ENCODE measurements at places on chromosomes 2 and 18.

DNA sequence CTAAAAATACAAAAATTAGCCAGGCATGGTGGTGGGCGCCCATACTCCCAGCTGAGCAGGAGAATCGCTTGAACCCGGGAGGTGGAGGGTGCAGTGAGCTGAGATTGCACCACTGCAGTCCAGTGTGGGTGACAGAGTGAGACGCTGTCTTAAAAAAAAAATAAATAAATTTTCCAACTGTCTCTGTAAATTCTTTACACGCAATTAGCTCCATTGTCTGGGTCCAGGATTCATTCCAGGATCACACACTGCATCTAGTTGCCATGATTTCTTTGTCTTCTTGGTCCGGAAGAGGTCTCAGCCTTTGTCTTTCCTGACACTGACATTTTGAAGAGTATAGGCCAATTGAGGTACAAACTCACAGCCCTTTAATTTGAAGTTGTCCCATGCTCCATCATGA, 167.6 kb upstream of the NYAP2 start:
- DNase-seq = no peak

DNA sequence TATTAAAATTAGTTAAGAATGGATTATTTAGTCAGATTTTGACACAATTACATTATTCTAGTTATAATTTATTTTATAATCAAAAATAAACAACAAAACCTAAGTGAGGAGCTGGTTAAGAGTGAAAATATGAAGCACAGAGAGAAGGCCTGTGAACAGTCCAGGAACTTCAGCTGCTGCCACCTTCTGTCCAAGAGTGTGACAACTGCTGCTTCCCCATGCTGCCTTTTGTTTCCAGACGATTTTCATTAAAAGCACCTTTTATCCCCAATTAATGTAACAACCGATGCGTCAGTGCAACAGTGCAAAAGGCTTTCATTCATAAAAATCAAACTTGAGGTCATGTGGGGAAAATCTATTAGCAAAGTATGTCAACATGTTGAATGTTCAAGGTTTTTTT, 363.6 kb downstream of the CTNNA2 start:
- DNase-seq = peak; percentile 22

- DNase-seq = no peak
Observed at GRCh38 chr2:45255563-45255962, 246.3 kb upstream of the SIX2 start.

DNA sequence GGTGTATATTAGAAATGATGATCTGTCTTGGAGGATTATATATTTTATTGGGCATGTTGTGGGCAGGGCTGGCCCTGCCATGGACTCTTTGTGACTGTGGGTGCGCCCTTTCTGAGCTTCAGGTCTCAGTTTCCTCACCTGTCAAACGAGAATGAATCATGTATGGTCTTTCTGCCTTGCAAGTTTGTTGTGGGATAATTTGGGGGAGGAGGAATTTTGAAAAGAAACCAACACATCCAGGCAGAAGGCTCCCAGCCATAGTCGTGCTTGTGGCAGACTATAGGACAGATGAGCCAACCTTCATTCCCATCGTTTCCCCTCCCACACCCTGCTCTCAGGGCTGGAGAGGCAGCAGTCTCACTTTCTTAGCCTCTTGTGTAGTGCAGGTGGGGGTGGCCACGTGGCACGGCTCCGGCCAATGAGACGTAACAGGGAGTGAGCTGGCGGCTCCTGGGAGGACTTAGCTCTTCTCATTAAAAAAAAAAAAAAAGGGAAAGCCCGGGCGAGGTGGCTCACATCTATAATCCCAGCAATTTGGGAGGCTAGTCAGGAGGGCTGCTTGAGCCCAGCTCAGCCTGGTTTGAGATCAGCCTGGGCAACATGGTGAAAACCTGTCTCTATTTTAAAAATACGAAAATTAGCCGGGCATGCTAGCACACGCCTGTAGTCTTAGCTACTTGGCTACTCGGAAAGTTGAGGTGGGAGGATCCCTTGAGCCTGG, 63.1 kb downstream of the RHOB start:
- DNase-seq = peak; percentile 26

DNA sequence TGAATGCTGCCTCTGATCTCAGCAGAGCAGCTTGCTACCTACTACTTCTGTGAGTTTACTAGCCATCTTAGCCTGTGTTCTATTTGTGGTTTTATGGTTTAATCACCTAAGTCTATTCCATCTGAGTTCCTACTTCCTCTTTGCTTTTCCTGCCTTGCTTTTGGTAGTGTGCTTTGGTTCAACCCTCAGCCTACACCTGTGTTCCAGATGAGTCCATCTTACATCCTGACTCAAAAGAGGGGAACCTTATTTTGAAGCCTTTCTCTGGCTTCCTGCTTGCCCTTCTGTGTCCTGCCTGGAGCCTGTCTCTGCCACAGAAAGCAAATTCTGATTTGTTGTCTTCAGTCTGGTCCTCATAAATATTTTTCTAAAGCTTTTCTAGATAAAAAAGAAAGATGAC, 530.3 kb upstream of the MEX3C start:
- no peak for DNase-seq

GRCh38 chr2:211479536-211480150, 923.2 kb downstream of the CPS1 start:
- no peak for DNase-seq

GRCh38 chr18:61991201-61991600, 98.4 kb upstream of the RNF152 start:
- DNase-seq = no peak

- no peak for DNase-seq
Observed at GRCh38 chr2:172251231-172251630, 148.5 kb upstream of the DLX2 start.

- DNase-seq = no peak
Observed at GRCh38 chr2:39604866-39605265, 60.9 kb upstream of the TMEM178A start.

DNA sequence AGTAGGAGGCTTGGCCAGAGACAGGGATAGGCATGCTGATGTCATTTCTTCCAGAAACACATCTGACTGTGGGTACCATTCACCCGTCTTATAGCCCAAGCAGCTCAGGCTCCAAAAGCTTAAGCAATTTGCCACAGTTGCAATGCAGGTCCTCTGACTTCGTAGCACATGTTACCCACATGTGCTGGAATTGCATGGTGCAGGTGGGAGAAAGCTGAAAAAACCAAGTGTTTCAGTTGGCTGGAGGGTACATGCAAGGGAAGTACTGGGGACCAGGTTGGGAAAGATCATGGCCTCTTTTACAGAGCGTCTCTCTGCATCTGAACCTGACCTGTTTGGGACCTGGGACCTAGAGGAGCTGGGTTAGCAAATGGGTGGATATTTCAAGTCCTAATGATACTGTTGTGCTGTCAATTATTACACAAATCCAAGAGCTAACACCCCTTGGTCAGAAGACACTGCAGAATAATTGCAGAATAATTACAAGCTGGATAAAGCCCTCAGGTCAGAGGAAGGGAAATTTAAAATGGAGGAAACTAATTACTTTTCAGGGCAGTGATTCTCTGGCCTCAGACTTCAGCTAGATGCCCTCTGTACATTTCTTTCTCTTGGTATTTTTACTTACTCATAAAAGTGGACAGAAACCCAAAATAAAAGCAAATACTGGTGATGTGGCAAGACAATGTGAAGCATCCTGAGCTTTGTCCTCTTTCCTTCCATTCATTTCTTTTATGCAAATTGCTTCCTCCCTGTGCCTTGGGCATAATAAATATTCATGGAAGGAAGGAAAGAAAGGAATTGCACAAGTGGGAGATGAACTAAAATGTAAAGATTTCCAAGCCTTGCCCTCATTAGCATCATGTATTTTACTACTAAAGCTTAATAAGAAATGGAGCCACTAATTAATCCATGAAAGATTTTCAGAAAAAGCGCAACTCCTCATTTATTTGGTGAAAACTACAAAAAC, 45.6 kb upstream of the TTC39C start:
- DNase-seq = no peak

GRCh38 chr2:14301331-14301730, 331.2 kb upstream of the LRATD1 start:
- DNase-seq = no peak

DNA sequence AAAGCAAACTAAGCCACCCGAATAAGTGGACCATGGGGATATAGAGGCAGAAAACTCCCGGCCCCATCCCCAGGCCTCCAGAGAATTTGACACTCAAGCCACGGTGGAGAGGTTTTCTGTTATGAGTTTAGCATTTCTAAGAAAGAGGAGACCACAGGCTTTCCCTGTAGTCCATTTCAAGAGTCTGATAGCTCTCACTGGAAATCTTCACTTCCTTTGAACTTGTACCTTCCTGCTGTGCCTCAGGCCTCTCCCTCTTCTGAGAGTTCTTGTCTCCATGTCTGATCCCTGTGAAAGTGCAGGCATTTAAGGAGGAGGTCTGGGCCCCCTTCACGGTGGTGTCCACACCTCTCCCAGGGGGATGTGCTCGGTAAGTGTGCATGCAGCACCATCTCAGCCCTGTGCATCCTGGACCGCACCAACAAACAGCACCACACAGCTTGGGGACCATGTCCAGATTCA, 113.7 kb downstream of the BCL2 start:
- no peak for DNase-seq

Measured in NCI-H1694 treated with DMSO at 0.1 percent for 48 hours (cell line).